ENCODE measurements at places on chromosomes 5 and 9.
A peak's percentile ranks its signal among the peaks of the same experiment; 100 is the strongest.

- no peak for DNase-seq
Measured at GRCh38 chr5:133314086-133314485, 262.3 kb downstream of the HSPA4 start.

DNA sequence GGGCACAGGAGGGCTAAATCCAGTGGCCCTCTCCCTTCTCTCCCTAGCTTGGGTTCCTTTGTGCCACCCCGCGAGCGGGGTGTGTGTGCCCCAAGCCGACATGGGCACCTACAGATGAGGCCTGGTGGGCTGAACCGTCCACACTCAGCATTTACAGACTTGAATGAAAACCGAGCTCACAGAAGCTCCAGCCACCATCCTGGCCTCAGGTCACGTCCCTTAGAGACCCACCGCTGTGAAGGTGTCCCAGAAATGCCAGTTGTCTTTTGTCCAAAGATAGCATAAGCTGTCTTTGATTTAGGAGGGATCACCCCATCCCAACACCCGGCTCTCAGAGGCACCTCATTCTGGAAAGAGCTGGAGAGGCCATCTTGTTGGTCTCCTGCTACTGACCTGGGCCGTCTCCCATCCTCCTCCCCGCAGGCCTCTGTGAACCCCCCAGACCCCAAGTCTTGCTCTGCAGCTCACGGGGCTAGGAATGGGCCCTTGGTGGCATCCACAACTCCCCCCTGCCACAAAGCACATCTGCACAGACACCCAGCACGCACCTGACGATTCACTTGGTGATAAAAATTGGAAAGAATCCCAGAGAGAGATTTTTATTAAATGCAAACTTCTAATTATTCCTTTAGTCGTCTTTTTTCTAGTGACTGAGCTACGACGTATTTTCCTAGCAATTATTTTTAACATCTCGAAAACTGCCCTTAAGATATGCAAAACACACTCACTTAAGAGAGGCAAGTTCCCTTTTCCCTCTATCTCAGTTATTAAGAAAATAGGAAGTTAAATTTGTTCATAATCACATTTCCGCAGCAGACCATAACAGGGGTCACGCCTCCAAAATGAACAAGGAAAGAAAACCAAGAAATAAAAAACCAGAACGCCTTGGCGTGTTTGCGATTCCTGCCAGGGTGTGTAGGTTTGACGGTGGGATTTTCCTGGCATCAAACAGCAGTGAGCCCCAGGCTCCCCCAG is 80.5 kb upstream of the LMX1B start:
- DNase-seq: no peak

DNA sequence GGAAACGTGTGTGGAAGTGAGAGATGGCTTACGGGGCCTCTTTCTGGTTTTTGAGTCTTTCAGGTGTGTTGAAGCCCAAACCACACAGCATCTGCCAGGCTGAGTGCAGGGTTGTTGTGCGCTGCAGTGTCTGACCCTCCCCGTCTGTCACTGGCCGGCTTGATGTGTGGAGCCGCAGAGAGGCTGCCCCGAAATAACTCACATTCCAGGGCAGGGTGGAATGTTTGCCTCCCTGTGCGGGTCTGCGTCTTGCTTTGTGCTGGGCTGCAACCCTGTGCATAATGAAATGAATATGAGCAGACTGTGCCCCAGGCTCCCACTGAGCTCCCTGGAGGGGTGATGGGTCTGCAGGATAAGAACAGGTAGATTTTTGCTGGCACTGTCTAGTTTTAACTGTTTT is 9.9 kb upstream of the PLEKHG4B start:
- no peak for DNase-seq

DNA sequence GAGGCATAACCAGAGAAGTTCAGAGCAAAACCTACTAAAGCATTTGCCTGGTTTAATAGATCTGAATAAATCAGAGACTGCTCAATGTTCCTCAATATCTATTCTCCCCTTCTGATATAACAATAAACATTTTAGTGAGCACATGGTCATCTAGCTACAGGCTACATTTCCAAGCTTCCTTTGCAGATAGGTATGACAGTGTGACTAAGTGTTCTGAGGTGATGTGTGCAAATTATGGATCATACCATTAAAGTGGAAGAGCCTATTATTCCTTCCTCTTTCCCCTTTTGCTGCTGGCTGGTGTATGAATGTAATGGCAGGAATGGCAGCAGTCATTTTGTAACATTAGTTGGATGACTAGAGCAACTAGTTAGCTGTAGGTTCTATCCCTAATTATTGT is 285.8 kb upstream of the RASA1 start:
- no peak for DNase-seq

GRCh38 chr5:386432-387341 is 56.3 kb upstream of the EXOC3 start:
- DNase-seq: no peak

DNA sequence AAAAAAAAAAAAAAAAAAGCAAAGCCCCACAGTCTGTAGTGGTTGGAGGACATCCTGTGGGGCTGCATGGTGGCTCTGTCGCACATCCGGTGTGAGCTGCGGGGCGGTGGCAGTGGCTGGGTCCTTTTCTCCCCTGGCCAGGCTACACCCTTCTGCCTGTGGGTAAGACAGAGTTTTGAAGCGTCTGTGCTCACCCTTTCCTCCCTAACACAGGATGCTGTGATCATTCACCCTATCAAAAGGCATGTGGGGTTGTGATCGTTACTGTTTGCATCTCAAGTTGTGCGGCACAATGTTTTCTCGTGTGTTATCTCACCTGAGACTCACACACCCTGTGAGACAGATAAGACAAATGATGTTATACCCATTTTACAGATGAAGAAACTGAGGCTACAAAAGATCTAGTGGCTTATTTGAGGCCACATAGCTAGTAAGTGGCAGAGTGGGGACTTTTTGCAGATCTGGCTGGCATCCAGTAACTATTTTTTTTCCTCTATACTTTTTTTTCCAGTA is 17.5 kb downstream of the IRF1 start:
- peak; percentile 75 for DNase-seq

DNA sequence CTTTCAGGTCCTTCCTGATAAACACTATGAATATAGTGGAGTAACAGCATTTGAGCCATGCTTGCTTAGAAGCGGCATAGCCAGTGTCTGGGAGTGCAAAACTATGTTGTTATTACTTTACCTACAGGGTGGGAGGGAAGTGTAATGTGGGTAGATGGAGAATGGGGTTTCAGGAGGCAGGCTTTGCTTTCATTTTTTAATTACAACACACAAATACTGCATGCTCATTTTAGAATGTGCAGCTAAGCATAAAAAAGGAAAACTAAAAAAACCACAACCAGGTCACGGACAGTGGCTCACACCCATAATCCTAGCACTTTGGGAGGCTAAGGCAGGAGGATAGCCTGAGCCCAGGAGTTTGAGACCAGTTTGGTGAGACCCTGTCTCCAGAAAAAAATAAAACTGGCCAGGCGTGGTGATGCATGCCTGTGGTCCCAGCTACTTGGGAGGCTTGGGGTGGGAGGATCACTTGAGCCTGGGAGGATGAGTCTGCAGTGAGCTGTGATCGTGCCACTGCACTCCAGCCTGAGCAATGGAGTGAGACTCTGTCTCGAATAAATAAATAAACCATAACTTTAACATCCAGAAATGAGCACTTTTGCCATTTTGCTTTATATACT is 20.2 kb downstream of the HAVCR1 start:
- no peak for DNase-seq

DNA sequence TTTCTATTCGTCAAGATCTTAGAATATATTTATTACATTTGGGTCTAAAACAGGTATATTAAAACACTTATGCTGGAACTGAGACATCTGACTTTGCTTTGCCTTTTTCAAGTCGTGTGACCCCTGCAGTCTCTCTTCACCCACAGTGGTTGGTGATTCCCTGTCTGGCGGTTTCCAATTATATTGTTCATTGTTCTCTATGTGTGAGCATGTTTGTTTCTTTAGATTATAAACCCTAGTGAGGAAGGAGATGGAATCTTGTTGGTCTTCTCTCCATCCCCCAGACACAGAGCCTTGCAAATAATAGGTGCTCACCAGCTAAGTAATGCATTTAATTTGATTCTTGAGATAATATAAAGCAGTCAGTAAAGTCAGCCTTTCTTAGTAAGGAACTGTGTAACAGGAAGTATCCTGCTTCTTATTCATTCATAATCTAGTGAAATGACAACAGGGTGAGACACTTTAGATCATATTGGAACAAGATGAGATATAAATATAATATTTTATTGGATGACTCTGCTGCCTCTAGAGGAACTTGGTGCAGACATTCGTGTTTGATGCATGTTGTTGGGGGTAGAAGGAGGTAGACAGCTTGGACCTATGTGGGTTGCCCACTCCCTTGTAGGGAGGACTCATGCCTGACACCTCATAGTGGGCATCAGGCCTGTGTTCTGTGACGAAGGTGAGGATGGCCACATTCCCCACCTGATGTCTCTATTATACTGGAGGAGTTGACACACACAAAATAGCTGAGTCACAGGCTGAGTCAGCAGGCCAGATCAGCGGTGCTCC is 88.1 kb downstream of the FGF1 start:
- DNase-seq: no peak

- DNase-seq: no peak
Measured at GRCh38 chr5:86465052-86465838, 152.5 kb upstream of the COX7C start.

- DNase-seq: no peak
Measured at GRCh38 chr5:97847920-97848631, 665.0 kb upstream of the RIOK2 start.
